CD4-positive, alpha-beta T cell (primary cell): ENCODE measurements at places on chromosomes 7 and 10. TPM values are rescaled to one million over a fixed set of nuclear protein-coding genes. Genes with fewer than 3 reads are reported as not detected.
A peak's percentile ranks its signal among the peaks of the same experiment; 100 is the strongest.

DNA sequence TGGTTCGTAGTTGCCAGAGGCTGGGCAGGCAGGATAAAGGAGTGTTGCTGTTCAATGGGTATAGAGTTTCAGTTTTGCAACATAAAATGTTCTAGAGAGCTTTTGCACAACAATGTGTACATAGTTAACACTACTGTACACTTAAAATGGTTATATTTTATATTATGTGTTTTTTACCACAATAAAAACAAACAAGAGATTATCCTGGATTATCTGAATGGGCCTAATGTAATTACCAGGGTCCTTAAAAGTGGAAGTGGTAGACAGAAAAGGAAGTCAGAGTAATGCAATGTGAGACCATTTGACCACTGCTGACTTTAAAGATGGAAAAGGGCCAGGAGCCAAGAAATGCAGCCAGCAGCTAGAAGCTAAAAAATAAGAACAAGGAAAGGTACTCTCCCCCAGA, 159.7 kb downstream of the SGMS1 start:
- DNase-seq = no peak

DNA sequence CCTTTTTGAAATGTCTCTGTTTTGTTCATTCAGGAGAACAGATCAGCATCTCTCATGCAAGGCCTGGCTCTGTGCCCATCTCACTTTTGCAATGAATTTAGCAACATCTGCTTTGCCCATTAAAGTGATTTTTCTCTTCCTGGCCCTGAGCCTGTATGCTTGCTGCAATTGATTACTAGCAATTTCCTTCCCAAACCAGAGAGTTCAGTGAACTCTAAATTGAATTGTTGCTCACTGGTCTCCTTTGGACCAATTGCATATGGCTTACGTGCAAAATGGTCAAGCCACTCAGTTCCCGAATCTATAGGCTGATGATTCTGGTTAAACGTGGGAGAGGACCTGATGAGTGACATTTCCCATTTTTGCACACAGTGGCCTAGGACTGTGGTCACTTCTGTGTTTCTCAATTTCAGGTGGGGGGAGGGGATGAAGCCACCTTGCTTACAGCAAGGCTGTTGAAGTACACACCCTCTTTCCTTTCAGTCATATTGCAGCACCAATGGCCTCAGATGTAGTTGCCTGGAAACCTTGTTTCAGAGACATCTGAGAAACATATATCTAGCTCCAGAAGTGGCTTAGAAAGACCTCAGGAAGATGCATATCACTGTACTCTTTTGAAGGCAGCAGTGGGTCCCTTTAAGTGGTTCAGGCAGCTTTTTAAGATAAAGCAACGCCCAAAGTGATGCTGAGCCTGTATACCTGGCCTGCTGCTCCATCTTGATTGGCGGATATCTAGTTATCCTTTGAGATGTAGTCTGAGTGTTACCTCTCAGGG, 201.4 kb downstream of the PTEN start:
- DNase-seq = no peak

HKDC1 gene
- 3.1 TPM for total RNA-seq

GRCh38 chr7:131949659-131950058, 393.2 kb upstream of the PODXL start:
- DNase-seq = no peak

PIP gene
- not detected for total RNA-seq

GRCh38 chr10:24897326-24897926, 55.0 kb downstream of the PRTFDC1 start:
- DNase-seq = no peak

EEF1AKMT2 gene
- 16.7 TPM for total RNA-seq

DNA sequence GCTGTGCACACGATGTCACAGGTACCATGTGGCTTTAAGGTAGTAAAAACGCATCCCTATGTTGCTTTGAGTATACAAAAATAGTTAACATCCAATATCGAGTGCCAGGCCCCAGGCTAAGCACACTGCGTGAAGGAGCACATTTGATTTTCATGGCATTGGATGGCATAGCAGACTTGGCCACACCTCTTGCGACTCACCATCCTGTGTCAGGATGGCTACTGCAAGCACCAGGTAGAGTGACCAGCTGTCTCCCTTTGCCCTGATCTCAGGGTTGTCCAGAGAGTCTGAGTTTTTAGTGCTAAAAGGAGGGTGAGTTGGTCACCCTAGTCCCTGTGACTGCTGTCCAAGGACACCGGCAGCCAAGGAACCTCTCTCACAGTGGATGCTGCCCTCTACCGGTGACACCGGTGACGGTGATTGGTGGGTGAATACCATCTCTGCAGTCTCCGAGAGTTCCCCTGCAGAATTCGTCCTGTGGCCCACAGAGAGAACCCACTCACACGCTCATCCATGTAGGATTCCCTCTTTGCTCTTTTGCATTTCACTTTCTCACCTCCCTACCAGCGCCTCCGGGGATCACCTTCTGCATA, 76.1 kb downstream of the BICC1 start:
- DNase-seq = no peak

GRCh38 chr7:88105231-88105630, 114.6 kb downstream of the SRI start:
- no peak for DNase-seq

GRCh38 chr7:2295936-2296620, 18.2 kb downstream of the SNX8 start:
- no peak for DNase-seq

GRCh38 chr10:45409782-45410181, 35.8 kb downstream of the ALOX5 start:
- no peak for DNase-seq

CALHM1 gene
- total RNA-seq = not detected

DNA sequence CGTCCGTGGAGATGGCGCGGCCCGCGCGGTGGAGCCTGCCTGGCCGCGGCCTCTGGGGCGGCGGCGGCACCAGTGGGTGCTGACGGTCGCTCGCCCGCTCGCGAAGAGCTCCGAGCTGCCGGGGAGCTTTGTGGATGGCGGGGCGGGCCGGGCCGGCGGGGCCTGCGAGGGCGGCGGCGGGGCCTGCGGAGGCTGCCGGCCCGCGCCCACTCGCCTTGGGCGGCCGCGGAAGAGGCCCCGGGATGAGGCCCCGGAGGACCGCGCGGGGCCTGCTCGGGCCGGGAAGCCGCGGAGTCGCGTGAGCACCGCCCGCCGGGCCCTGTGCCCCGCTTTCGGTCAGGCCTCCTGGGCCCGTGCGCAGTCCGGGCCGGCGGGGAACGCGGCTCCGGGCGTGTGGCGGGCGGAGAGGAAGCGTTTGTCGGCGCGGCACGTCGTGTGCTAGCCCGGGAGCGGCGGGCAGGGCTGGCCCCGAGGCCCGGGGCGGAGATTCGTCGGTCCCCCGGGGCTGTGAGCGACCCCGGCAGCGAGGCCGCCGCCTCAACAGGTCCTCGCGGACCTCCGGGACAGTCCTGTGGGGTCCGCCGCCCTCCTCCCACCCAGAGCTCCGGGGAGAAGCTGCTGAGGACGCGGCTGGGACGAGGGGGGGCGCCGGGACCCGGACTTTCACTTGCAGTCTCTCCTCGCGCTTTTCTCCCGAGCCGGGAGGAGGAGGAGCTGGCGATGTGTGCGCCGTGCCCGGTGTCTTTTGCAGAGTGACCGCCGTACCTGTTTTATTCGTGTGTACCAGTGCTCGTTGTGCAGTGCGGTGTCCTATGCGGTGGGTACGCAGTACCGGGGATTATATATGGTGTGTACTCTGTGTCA, 578 bp downstream of the ZMYND11 start:
- DNase-seq = peak; percentile 69

GRCh38 chr10:75319274-75319673, 82.3 kb downstream of the ZNF503 start:
- DNase-seq = no peak

DNA sequence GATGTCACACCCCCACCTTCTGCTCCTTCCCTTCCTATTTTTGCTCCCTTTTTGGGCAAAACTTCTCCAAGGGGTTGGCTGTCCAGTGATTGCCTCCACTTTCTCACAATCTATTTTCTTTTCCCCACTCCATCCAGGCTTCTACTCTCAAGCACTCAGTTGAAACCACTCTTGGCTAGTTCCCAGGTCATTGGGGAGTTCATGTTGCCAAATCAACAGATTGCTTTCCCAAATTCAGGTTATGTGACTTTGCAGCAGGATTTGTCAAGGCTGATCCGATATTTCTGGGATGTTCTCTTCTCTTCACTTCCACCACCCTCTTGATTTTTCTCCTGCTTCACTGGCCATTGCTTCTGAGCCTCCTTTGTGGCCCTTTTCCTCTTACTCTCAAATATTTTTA, 258.7 kb upstream of the SLC26A5 start:
- no peak for DNase-seq

RADIL gene
- not detected for total RNA-seq

NPSR1 gene
- not detected for total RNA-seq

AMPH gene
- not detected for total RNA-seq

SEC31B gene
- total RNA-seq = 49.2 TPM

DNA sequence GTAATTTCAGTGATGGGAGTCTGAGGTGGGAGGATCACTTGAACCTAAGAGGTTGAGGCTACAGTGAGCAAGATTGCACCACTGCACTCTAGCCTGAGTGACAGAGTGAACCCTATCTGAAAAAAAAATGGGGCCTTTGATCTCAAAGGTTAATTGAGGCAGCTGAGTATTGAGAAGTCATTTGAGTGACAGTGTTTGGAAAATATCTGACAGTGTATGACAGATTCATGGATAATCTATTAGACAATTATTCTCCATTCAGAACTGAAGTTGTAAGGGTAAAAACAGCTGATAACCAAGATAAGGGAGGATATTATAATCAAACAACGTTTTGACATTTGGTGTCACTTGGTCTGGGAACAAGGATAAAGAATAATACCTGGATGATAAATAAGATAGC, 50.9 kb upstream of the CD36 start:
- no peak for DNase-seq

GRCh38 chr10:97574374-97575126, 2.0 kb downstream of the ANKRD2 start:
- no peak for DNase-seq

GRCh38 chr7:116665332-116665996, 6.5 kb upstream of the MET start:
- no peak for DNase-seq

POM121L12 gene
- total RNA-seq = not detected

DNA sequence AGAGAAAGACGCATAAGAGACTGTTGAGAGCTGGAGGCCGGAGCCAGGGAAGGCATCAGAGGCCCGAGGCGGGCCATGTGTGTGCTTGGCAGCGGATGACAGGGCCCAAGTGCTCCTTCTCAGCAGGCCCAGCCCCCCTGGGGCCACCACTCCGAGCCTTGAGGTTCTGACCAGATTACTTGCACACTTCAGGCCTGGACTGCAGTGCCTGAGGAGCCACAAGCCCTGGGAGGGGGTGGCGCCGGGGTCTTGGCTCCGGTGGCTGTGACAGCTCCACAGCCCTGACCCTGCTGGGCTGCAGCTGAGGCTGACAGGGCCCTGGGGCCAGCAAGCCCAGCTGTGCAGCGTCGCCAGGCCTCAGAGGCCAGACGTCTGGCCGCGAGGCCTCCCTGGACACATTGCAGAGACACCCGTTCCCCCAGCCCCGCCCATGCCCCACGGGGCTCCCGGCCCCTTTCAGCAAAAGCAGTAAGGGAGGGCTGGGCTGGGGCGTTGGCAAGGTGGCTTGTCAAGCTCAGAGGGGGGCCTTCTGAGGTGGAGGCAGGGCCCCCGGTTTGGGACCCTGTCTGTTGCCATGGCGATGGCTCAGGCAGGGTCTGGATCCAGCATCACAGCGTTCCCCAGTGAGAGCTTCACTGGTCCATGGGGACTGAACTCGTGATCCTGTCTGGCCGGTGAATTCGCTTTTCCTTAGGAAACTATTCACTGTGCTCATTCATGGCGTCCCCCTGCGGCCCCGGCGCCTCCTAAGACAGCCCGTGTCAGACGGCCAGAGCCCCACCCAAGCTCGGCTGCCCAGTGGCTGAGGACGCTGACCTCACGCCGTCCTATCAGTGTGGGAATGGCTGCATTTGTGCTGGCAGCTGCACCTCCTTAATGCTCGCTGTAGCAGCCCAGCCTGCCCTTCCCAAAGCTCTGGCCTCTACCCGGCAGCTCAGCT, 5.7 kb downstream of the ELN start:
- DNase-seq = no peak

SEMA4G gene
- total RNA-seq = 1.1 TPM

GRCh38 chr10:79377557-79378382, 30.5 kb downstream of the PPIF start:
- no peak for DNase-seq

GRCh38 chr7:88628363-88629085, 131.0 kb upstream of the ZNF804B start:
- no peak for DNase-seq

DNA sequence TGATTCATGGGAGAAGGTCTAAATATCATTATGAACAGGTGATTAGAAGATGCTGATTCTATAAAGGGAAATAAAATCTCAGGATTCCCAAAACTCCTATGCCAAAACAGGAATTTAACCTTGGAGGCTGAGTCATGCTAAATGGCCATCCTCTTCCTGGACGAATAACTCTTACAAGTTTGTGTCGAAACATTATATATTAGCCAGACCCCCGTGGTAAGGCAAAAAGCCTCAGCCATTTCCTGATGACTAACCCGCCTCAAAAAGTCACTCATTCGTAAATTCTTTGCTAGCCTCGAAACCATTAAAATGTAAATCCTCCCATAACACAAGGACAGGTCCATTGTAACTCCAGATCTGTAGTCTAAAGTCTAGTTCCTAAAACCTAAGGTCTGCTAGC, 32.0 kb downstream of the CUL2 start:
- DNase-seq = no peak

DNA sequence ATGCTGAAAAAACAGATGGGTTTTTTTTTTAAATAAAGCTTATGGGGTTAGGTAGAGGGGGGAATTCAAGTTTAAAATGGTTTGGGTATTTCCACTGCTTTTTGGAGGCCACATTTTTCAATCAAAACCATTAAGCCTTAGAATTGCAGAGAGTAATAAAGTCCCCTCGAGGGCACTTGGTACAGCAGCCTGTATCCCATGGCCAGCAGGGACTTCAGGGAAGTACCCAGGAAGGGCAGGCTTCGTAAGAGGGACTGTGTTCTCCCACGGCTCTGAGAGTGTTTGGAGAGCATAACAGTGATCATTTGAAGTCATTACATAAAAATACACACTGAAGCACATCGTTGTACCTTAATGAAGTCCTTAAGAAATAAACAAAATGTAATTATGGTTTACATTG, 432.7 kb downstream of the DPP6 start:
- no peak for DNase-seq

GPR37 gene
- not detected for total RNA-seq

DNA sequence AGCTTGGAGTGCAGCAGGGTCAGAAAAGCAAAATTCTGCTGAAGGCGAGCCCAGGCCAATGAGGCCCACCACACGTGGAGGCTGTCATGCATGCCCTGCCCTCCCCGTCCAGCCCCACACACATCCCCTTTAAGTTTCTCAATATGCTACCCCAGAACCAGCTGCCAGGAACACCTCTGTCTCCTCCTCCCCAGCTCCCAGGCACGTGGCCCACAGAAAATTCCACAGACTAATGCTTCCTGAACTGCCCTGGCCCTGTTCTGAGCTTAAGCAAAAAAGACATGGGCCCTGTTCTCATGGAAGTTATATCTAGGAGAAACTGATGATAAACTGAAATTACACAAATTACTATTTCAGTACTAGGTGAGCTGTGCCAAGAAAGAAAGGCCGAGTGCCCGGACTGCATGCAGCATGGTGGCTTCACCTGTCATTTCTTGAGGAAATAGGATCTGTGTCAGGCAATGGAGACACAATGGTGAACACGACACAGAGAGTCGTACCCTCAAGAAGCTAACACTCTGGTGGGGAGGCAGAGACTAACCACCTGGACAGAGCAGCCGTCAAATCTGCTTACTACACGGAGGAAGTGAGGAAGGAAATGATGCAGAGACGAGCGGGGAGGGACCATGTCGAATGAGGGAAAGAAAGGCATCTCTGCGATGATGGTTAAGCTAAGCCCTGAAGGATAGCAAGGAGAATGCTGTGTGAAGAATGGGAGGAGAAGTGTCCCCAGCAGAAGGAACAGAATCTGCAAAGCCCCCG, 44.5 kb downstream of the PODXL start:
- no peak for DNase-seq
